ENCODE measurements at places on chromosomes 13 and 19.

DNA sequence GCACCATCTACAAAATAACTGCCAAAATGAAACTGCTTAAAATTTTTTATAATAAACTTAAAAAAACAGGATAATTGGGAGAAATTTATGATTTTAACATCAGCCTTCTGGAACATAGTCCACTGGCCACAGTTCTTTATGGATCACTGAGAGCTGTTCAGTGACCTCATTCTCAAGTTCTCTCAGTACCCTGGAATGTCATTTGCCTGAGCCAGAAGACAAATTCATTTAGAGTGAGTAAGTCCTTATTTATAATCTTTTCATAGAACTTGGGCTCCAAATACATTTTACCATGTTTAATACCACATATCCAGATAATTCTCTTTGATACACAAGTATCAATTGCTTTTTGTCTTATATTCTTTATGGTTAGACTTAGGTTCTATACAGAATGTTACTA is 87.6 kb downstream of the CAB39L start:
- peak; percentile 92 for ATAC-seq

DNA sequence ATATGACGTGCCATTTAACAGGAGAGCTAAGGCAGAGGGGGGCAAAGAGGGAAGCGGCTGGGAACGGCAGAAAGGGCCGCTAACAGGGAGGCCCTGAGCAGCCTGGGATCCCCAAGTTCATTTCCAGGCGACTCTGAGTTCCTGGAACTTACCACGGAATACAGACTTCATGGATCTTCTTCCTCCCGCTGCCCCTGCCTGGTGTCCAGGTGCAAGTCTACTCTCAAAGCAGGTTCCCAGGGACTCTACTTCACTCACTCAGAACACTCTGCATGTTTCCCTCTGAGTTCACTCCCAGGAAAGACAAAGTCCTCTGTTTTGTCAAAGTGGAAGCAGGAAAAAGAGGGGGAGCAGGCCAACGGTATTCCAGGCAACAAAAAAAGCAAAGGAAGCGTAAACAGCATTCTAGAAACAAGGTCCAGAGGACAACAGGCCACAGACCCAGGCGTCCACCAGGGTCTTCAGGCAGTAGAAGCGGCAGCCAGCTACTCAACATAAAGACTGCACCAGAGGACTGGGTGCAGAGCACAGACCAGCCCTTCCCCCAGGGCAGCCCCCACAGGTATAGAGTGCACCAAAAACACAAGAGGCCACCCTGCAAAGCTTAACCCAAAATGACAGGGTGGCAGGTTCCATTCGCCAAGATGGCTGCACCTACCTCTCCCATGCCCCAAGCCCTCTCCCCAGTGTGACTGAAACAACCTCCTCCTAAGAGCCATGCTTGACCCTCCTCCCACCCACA is 3.0 kb downstream of the MIER2 start:
- ATAC-seq = no peak

DNA sequence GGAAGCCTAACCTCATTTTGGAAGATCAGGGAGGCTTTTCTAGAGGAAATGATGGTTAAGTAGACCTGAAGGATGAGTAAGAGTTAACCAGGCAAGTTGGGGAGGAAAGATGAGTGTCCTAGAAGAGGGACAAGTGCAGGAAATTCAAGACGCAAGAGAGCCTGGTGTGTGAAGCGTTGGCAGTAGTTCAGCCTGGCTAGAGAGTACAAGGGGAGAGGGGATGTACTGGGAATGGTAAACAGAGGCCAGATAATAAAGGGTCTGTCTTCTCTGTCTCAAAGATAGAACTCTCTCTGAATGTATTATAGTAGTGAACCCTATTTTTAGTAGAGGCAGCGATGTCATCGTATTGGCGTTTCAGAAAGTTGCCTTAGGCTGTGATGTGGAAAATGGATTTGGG is 9.7 kb downstream of the DPY19L3 start:
- no peak for ATAC-seq

DNA sequence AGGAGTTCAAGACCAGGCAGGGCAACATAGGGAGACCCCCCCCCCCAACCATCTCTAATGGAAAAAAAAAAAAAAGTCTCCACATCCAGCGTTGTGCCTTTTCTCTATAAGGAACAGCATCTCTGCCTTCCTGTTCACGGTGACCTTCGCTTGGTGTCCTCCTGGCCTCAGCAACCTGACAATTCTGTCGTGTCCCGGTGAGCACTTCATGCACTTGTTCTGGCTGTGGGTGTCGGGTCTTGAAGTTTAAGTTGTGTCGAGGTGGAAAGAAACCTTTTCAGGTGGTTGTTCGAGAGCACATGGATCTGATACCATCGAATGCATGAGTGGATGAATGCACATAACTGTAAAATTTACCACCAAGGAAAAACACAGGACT is 594 bp downstream of the ZNF559 start:
- ATAC-seq = no peak

- no peak for ATAC-seq
These were observed 173.8 kb upstream of the SOX1 start for GRCh38 chr13:111893071-111893606.

DNA sequence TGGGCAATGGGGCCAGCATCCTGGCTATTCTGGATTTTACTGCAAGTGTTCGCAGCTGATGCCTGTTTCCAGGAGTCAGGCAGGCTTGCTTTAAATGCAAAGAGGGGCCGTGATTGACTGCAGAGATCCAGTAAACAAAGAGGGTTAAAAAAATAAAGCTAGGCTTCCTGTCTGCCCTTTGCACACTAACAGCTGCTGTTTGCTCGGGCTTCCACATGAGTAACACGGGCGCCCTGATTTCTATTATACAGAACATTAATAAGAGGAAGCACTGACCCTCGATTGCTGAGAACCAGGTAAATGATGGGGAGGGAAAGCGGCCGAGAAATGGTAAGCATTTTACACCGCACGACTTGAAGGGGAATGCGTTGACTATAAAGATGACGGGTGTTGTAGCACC is 254.2 kb upstream of the ZNF507 start:
- no peak for ATAC-seq

DNA sequence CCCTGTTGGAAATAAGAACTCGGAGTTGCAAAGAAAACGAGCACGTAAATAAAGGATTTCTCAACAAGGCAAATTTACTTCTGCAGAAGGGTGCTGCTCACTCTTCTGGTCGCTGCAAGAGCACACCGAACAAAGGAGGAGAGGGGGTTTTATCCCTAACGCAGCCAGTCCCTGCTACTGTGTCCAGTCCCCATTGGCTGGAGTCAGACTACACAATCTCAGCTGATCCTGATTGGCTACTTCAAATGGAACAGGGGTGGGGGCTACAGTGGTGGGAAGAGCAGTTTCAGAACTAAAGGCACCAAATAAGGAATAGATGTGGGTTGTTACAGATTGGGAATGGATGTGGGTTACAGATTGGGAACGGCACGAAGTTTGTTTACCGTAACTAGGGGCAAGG is 63.9 kb upstream of the MCF2L start:
- ATAC-seq = no peak

GRCh38 chr19:47058621-47059022 is 10.2 kb upstream of the TMEM160 start:
- ATAC-seq = no peak

DNA sequence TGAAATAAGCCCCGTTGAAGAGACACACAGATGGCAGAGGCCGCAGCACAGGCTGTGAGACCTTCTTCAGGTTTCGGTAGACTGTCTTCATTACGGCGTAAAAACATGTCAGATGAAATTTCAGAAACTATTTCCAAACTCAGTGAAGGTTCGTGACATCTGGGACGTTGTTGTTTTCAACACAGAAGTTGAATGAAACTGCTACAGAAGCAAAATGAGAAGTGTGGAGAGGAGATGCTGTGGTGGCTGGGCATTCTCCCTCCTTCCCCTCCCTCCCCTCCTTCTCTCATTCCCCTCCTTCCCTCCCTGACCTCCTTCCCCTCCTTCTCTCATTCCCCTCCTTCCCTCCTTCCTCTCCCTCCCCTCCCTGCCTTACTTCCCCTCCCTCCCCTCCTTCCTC is 113.6 kb downstream of the ATP11A start:
- ATAC-seq = no peak

DNA sequence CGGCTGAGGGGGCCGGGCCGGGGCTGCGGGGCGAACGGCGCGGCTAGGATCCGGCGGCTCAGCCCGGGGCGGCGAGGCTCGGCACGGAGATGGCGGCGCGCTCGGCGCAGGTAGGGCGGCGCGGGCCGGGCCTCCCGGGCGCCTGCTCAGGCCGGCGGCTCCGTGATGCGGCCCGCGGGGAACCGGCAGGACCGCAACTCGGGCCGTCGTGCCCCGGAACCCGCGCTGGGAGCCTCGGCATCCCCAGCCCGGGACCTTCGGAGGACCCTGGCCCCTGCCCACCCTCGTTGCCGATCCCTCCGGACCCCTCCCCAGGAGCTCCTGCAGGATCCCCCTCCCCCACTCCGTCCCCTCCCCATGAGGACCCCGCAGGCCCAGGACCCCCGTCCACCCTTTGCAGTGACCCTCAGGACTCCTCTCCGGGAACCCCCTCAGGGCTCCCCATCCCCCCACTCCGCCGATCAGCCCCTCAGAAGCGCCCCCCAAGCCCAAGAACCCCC is 304 bp downstream of the EVI5L start:
- ATAC-seq = no peak

GRCh38 chr19:2270157-2270422 is 11.9 kb downstream of the PEAK3 start:
- ATAC-seq = no peak

- no peak for ATAC-seq
These were observed 6.2 kb downstream of the MFSD12 start for GRCh38 chr19:3550947-3551791.

GRCh38 chr13:79765331-79765730 is 284.4 kb downstream of the NDFIP2 start:
- no peak for ATAC-seq

DNA sequence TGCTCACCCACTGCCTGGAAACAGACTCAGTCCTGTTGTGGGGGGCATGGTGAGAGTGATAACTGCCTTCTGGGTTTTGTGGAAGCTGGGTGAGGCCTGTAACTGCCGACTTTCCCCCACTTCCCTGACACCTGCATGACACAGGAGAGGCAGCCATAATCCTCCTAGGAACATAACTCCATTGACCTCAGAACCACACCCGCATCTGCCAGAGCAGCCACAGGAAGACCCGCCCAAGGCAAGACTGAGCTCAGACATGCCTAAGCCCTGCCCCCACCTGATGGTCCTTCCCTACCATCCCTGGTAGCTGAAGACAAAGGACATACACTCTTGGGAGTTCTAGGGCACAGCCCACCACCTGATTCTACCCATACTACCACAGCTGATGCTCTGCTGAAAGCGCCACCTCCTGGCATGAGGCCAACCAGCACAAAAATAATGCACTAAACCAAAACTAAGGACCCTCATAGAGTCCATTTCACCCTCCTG is 326.7 kb downstream of the RBM26 start:
- no peak for ATAC-seq

DNA sequence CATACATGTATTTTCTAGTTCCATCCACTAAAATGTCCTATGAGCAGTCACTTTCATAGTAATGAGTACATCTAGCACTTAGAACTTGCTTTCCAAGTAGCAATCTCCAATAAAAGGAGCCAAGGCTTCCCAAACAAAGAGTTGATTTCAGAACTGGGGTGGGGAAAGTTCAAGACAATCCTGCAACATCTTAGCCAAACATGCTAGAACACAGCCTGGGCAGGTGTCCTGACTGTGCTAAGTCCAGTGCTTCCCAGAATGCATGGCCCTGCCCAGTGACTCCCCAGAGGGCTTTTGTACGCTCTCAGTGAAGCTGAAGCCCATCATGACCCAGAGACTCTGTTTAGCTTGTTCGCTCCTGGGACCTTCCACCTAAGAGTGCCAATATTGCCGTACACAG is 106.7 kb upstream of the UBAC2 start:
- ATAC-seq = no peak

DNA sequence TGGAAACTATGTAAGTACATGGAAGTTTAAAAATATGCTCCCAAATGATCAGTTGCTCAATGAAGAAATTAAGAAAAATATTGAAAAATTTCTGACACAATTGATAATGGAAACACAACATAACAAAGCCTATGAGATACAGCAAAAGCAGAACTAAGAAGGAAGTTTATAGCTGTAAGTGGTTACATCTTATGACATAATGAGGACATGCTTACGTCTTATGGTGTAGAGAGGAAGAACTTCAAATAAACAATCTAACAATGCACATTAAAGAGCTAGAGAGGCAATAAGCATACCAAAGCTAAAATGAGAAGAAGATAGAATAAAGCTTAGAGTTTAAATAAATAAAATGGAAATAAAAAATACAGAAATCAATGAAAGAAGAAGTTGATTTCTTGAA is 50.0 kb upstream of the CEACAM21 start:
- ATAC-seq = no peak

GRCh38 chr19:13430790-13431582 is 75.3 kb downstream of the CACNA1A start:
- no peak for ATAC-seq

GRCh38 chr13:113875429-113875815 is 11.5 kb upstream of the GAS6 start:
- no peak for ATAC-seq

GRCh38 chr13:33610438-33611120 is 207.4 kb upstream of the RFC3 start:
- ATAC-seq = peak; percentile 39

- ATAC-seq = no peak
These were observed 971.6 kb upstream of the MIR17HG start for GRCh38 chr13:90375851-90376250.

GRCh38 chr19:28319227-28319626 is 893.7 kb downstream of the UQCRFS1 start:
- ATAC-seq = no peak

DNA sequence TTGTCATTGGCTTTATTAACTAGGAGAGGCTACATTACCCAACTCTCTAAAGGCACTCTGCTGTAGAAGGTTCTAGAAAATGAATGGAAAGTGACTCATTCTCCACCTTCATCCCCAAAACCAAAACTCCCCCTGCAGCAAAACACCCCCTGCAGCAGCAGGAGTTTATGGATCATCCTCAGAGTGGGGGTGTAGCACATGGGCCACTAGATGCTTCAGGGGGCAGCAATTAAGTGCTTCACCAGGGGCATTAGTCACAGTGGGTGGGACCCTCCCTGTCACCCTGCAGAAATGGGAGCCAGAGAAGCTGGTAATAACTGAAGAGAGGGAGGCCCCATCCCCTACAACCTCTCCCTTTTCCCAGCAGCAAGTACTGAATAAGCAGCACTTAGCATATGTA is 64.5 kb upstream of the MED4 start:
- no peak for ATAC-seq

DNA sequence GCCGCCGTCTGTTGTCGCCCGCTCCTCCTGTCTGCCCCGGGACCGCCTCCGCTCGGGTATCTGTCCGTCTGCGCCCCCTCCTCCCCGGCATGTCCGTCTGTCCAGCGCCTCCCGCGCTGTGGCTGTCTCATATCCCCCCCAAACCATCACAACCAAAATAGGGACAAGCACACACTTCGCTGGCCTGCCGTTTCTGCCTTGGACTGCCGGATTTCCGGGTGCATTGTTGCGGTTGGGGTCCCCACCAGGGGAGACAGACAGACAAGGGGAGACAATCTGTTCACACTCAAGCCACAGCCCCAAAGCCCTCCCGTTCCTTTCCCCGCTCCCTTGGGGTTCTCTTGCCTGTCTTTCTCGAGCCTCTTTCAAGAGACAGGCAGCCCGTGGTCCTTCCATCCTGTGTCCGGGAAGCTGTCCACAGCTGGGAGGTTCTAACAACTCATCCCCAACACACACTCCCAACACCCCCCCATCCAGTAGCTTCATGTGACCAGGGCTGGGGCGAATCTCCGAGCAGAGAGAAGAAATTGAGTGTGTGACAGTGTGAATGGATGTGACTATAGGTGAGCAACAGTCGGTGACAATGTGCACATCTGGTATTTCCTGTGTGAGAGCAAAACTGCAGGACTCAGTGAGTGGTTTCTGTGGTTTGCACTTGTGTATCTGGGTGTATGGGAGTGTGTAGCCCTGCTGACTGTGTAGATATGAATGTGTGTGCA is 16.5 kb upstream of the FOSB start:
- ATAC-seq = peak; percentile 20

- no peak for ATAC-seq
These were observed 38.2 kb downstream of the RFXAP start for GRCh38 chr13:36857253-36857652.
